Astrocyte (in vitro differentiated cells and primary cell): ENCODE measurements at places on chromosomes 2 and 18.

DNA sequence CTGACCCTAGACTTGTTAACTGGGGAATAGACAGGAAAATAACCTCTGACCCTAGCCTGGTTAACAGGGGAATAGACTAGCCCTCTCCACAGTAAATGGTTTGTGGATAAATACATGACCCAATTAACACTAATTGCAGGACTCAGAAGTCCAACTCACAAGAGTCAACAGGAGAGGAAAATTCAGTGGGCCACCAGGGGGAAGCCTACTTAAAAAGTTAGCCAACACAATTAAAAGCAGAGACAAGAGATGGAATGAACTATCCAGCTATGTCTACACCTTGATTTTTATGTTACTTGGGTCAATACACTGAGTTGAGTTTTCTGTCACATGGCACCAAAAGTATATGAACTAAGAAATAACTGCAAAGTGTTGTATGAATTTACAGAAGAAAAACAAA lies 158.8 kb upstream of the SLC39A10 start:
- no peaks in the 10 kb centered on the region for H3K36me3 ChIP-seq
- no peaks in the 10 kb centered on the region for H3K27me3 ChIP-seq
- H3K4me3 ChIP-seq: no peak overlapping the region
- no peaks in the 10 kb centered on the region for H3K4me1 ChIP-seq

- no peak for DNase-seq
- no peak overlapping the region for H3K4me3 ChIP-seq
- no peaks in the 10 kb centered on the region for H3K36me3 ChIP-seq
- no peaks in the 10 kb centered on the region for H3K4me1 ChIP-seq
Observed at GRCh38 chr2:28437918-28438317, 45.3 kb downstream of the FOSL2 start.

DNA sequence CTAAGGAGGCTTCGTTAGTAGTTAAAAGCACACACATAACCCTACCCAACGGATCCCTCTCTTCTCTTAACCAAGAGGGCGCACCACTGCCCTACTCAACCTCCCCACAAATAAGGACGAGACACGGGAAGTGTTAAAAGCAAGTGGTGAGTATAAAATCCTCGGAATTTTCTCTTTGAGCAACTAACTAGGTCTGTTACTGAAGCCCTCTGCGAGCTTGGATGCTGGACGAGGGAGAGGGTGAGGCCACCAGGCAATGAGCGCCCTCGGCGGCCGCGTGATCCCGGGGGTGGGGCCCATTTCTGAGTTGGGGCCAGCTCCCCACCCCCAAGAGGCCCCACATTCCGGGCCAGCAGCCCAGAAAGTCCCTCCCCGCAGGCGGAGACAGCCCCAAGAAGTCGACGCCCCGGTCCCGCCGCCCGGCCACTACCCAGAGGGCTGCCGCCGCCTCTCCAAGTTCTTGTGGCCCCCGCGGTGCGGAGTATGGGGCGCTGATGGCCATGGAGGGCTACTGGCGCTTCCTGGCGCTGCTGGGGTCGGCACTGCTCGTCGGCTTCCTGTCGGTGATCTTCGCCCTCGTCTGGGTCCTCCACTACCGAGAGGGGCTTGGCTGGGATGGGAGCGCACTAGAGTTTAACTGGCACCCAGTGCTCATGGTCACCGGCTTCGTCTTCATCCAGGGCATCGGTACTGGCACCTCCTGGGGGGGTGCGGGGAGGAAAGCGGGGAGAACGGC lies at the start of gene CYBRD1:
Gene CYBRD1 (plus strand): TSS at position 423 of the 736 bp plus-strand sequence. CDS start 72 bp downstream, at position 495.
- peak; percentile 71 for DNase-seq
- H3K4me1 ChIP-seq: peaks cover 15% of the 10 kb centered on the region
- peak within 1 kb of the TSS; percentile 73 for H3K27ac ChIP-seq
- peak within 1 kb of the TSS; percentile 93 for H3K4me3 ChIP-seq

GRCh38 chr2:217489145-217489960 lies 513.4 kb downstream of the TNS1 start:
- H3K36me3 ChIP-seq: no peaks in the 10 kb centered on the region
- H3K27me3 ChIP-seq: no peaks in the 10 kb centered on the region
- peaks cover 12% of the 10 kb centered on the region for H3K4me1 ChIP-seq
- peak; percentile 74 for DNase-seq
- H3K4me3 ChIP-seq: no peak overlapping the region

DNA sequence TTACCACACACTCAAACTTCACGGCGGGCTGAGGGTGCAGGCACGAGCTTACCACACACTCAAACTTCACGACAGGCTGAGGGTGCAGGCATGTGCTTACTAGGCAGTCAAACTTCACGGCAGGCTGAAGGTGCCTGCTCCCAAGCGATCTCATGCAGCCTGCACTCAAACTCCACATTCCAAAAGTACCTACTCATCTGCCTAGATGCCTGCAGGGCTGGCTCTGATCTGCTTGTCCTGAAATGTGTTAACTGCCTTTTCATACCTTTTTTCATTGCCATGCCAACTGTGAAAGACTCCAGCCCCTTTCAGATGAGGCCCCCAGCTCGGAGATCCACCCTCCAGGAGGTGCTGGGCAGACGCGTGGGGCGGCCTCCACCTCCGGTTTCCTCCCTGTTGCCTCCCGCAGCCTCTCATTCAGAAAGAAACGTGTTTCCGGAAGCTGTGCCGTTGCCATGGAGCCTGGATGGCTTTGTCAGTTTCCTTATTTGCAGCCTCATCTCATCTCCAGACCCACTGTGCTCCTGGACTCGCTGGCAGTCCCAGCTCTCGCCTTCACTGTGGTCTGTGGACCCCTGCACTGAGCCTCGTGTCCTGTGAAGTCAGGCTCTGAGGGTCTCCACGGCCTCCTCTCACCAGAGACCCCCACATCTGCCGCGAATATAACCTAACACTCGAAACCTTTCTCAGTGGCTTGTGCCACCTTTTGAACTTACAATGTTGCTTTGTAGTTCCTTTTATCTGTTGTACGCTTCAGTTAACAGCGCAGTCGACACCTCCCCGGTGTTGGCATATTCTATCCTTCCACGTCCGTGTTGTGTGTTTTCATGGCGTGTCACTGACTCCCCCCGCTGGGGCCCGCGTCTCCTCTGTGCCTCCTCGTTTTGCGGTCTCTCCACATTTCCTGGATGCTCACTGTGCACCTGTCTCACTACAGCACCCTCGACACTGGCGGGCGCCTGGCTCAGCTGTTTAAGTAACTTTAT lies 106.1 kb upstream of the ALKAL2 start:
- H3K36me3 ChIP-seq: no peaks in the 10 kb centered on the region
- H3K4me1 ChIP-seq: peaks cover 14% of the 10 kb centered on the region
- H3K27me3 ChIP-seq: no peaks in the 10 kb centered on the region

DNA sequence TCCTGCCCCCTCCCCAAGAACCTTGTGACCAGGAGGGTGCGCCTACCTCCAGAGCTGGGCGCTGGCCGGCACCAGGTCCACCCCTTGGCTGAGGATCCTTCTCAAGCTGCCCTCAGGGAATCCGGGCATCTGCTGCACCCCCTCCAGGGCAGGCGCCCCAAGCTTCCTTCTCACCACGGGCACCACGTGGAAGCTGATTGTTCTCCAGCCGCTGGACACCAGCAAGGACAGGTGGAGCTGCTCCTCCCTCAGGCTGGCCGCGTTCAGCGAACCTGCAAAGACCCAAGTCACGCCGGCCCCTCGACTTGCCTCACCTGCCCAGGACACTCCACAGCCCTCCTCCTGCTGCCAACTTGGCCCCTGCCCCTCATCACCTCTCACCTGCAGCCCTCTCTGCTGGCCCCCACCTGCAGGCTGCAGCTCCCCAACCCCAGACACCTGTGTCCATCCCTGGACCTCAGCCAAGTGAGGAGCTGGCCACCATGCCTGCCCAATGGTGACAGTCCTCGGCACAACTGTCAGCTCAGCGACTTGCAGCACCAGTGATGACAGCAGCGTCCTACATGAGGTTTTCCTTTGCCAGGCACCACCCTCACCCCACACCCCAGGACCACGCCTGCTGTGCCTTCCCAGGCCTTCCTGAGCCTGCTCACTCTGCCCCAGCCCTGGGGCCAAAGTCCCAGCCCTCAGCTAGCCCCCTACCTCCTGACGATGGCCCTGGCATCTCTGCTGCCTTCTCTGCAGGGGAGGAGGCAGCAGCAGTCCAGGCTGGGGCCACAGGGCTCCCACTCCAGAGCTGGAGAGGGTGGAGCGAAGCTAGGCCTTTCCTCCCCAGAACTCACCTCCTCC lies 4.2 kb downstream of the MAB21L4 start:
- H3K4me3 ChIP-seq: no peak overlapping the region
- no peaks in the 10 kb centered on the region for H3K27me3 ChIP-seq
- no peak overlapping the region for H3K27ac ChIP-seq
- peaks cover 3% of the 10 kb centered on the region for H3K4me1 ChIP-seq
- no peak for DNase-seq

GRCh38 chr2:97741686-97742085 lies 28.3 kb downstream of the ZAP70 start:
- no peak overlapping the region for H3K27ac ChIP-seq
- DNase-seq: no peak
- no peaks in the 10 kb centered on the region for H3K36me3 ChIP-seq
- peaks cover 6% of the 10 kb centered on the region for H3K4me1 ChIP-seq
- no peaks in the 10 kb centered on the region for H3K27me3 ChIP-seq
- H3K4me3 ChIP-seq: no peak overlapping the region

DNA sequence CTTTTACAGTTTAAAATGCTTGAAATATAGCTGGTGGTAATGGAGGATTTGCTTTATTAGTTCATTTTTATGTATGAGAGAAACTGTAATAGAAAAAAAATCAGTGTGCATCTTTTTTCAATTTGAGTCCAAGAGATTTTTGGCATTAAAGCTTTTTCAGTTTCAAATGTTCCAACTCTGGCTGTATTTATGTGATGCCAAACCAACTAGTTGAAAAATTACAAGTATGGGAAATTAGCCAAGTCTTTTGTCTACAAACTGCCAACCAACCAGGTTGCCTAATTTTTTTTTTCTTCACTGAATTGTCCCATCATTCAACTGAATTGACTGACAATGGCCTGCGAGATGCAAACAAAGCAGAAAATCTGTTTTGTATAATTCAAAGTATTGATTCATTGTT lies 95.7 kb downstream of the ICOS start:
- no peaks in the 10 kb centered on the region for H3K36me3 ChIP-seq
- H3K4me1 ChIP-seq: no peaks in the 10 kb centered on the region
- peaks cover 2% of the 10 kb centered on the region for H3K27me3 ChIP-seq
